ENCODE measurements at places on chromosomes 3 and 15. TPM values are rescaled to one million over a fixed set of nuclear protein-coding genes. Genes with fewer than 3 reads are reported as not detected.

The APPL1 gene
- total RNA-seq = 83.1 TPM

The TRIM59 gene
- 13.2 TPM for total RNA-seq

The SMAD6 gene
- total RNA-seq = 10.8 TPM

The MESP1 gene
- total RNA-seq = 2.1 TPM

The APH1B gene
- 22.2 TPM for total RNA-seq

The CATSPER2 gene
- total RNA-seq = 12.8 TPM

The SLC9C1 gene
- 0.45 TPM for total RNA-seq

The BOC gene
- total RNA-seq = 88.6 TPM

The SAXO2 gene
- total RNA-seq = 13.8 TPM

The CLSTN2 gene
- total RNA-seq = 26.9 TPM

DNA sequence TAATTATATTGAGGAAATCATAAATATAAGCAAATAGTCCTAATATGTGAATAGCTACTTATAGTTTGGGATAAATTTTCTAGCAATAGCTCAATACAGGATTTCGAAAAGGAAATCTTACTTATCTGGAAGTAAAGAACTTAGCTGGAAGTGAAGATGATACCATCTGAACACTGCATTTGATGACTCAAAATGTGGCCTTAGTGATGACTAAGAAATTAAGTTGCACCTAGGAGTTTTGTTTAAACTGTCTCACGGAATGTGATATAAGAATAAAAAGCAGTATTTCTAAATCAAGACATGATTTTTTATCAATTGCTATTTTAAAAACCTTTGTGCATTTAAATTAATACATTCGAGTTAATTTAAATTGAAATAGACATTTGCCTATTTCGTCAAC is 91.2 kb downstream of the EOMES start:
- DNase-seq = no peak

DNA sequence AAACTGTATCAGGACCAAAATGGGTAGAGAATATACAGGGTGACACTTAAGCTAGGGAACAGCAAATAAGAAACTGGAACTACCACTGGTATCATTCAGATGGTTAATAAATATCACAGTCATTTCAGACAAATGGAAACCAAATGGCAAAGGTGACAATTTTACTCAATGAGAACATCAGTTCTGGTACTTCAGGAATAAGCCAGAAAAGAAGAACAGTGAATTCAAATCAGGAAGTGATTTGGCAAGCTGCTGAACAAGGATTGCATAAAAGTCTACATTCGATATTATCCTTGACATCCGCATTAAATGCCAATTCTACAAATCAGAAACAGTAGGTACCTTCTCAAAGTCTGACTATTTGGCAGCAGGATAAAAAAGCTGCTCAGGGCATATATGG is 23.5 kb upstream of the STIMATE start:
- DNase-seq = no peak

DNA sequence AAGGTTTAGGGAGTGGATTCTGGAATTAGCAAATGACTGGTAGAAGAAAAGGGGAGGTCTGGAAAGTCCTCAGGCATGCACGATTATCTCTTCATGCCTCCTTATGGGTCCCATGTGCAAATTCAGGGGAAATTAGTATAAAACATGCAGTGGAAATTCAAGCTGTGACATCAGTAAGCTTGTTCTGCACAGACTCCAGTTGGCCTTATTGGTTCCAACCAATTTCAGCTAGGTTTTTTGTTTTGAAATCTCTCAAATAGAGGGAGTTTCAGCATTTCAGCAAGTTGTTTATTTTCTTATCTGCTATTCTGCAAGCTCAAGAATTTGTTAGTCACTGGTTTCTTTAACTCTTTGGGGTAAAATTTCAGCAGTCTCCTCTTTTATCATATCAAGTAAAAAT is 774 bp upstream of the TMCO5A start:
- no peak for DNase-seq

- no peak for DNase-seq
Observed at GRCh38 chr3:150216866-150217600, 191.1 kb upstream of the TSC22D2 start.

DNA sequence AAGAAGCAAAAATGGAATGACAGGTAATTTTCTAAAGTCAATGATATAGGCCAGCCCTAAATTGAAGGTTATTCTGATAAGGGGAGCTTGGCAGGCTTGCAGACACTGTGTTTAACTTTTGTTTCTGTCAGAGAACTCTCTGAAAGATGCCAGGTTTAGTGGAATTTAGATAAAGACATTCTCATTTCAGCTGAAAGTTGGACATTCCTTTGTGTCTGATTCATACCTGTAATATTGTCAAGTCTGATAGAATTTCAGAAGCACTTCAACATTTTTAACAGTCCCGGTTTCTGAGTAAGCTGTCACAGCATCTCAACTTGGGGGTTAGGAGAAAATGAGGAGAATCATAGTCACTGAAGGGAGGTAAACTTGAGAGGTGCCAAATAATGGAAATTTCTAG is 84.0 kb downstream of the DIPK2A start:
- no peak for DNase-seq

GRCh38 chr3:37858742-37859141 is 2.9 kb upstream of the CTDSPL start:
- no peak for DNase-seq

- no peak for DNase-seq
Observed at GRCh38 chr3:178075344-178075743, 460.9 kb upstream of the KCNMB2 start.
